ENCODE measurements at places on chromosomes 13 and 19.
A peak's percentile ranks its signal among the peaks of the same experiment; 100 is the strongest.

- DNase-seq: no peak
Measured at GRCh38 chr13:109785892-109786450, 412 bp downstream of the IRS2 start.

- peak; percentile 46 for DNase-seq
Measured at GRCh38 chr19:20051841-20052768, 12.8 kb upstream of the ZNF682 start.

GRCh38 chr19:9636018-9636417, 15.0 kb upstream of the ZNF561 start:
- DNase-seq: no peak

DNA sequence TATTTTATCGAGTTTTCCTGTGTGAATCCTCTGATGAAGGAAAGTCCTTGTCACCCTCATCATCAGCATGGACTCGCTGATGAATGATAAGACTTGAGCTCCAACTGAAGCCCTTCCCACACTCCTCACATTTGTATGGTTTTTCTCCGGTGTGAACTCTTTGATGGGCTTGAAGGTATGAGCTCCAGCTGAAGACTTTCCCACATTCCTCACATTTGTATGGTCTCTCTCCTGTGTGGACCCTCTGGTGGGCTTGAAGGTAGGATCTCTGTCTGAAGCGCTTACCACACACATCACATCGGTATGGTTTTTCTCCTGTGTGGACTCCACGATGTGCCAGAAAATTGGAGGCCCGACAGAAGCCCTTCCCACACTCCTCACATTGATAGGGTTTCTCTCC, 21.7 kb downstream of the ZNF45 start:
- no peak for DNase-seq

DNA sequence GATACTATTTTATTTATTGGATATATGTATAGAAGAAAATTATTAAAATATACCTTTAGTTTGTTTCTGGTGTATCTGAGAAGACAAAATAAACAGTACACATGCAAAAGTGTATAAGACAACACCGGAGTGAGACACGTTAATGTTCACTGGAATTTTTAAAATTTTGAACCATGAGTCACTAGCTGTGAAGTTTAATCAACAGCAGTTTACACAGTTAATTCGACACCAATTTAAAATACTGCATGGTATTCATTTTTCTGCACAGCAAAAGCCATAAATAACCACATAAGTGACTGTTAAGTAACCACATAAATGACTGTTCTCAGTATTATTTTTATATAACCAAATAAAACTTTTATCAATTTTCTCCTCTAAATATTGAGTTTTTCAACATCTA, 418.7 kb upstream of the NBEA start:
- no peak for DNase-seq

- DNase-seq: no peak
Measured at GRCh38 chr19:28936001-28936400, 276.9 kb downstream of the UQCRFS1 start.

DNA sequence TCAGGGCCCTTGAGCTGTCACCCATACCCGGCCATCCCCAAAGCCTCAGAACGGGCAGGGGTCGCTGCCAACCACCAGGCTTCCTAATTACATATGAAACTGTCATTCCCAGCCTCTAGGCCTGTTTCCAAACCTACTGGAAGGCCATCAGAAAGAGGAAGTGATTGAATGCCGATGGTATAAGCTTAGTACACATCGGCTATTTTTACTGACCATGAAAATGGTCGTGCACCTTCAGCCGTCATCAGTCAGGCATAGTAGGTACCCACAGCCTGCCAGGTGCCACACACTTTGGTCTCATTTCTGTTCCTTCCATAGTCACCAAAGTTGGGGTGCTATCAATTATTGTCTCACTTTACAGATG, 10.2 kb downstream of the KRI1 start:
- DNase-seq: no peak

- no peak for DNase-seq
Measured at GRCh38 chr19:36215276-36216123, 594 bp downstream of the ZNF146 start.

GRCh38 chr13:83508771-83509301, 373.4 kb downstream of the SLITRK1 start:
- DNase-seq: no peak

GRCh38 chr13:71306821-71307220, 560.2 kb downstream of the DACH1 start:
- DNase-seq: no peak

GRCh38 chr19:38262585-38263268, 1.6 kb upstream of the SPINT2 start:
- DNase-seq: no peak

GRCh38 chr19:54462047-54462654, 1.4 kb downstream of the LENG9 start:
- no peak for DNase-seq

GRCh38 chr13:49998714-49999624, 2.1 kb downstream of the TRIM13 start:
- no peak for DNase-seq

DNA sequence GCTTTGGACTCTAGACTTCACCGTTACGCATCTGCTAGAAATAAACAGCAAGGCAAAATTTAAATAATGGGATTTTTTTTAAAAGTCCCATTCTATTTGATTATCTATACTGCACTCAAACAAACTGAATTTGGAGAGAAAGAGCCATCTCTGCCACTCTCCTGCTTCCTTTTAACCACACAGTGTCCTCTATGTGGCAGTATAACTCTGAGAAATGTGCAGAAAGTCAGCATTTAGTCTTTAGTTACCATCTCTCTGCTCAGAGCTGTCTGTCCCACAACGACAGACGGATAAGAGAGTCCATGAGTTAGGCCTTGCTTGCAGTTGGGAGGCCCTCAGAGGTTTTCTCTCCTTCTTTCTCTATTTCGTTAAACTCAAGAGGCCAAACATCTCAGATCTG, 21.2 kb downstream of the CCNA1 start:
- peak; percentile 29 for DNase-seq

DNA sequence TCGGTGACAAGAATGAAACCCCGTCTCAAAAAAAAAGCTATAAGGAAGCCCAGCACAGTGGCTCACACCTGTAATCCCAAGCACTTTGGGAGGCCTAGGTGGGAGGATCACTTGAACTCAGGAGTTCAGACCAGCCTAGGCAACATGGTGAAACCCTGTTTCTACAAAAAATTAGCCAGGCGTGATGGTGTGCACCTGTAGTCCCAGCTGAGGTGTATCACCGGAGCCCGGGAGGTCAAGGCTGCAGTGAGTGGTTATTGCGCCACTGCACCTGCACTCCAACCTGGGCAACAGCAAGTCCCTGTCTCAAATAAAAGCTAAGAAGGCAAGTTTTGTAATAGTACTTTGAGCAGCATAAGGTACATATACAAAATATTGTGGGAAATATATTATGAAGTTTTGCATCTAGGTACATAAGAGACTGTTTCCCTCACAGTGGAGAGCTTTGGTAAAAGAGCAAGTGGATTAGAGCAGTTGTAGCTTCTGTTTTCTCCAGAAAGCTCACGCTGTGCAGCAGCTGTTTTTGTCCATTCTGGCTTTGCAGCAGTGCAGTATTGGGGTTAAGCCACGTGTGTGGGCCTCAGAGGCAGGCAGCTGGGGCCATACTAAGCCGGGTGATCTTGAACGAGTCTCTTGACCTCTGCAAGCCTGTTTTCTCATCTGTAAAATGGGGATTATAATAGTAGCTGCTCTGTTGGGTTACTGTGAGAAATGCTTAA, 35.4 kb downstream of the ARHGAP35 start:
- no peak for DNase-seq

DNA sequence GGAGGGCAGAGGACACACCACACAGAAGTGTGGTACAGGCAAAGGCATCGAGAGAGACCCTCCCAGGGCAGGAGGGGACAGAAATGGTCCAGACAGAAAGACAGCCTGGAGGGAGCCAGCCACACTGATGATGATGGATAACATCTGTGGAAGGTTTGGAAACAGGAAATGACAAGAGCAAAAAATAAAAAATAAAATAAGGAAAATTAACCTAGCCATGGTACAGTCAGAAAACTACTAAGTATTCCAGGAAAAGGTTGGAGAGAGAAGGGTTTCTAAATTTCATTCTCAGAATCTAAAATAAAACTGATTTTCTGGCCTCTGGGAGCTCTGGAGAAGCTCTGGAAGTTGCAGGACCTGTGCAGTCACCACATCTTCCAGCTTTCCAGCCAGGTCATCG, 115.2 kb upstream of the VSTM2B start:
- DNase-seq: no peak

DNA sequence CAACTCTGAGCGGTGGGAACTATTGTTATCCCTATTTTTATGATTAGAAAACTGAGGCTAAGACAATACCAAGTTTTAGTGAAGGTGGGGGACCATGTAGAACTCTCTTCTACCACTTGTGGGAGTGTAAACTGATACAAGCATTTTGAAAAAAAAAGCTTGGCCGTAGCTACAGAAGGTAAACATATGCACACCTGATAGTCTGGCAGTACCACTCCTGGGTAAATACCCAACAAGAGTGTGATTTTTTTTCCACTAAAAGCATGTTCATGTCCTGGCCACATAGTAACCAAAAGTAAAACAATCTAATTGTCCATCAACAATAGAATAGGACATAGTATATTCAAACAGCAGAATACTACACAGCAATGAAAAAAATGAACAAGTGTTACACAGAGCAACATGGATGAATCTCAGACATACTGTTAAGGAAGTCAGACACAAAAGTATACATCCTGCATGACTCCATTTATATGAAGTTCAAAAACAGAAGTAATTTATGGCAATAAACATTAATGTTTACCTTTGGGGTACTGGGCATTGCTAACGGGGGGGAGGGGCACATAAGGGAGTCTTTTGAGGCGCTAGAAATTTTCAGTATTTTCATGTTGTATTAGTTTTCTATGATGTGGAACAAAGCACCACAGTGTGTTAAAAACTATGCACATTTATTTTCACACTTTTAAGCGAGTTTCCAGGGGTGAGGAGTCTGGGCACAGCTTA, 6.4 kb upstream of the SPATA13 start:
- DNase-seq: no peak
